ENCODE measurements at places on chromosomes 16 and 17.

DNA sequence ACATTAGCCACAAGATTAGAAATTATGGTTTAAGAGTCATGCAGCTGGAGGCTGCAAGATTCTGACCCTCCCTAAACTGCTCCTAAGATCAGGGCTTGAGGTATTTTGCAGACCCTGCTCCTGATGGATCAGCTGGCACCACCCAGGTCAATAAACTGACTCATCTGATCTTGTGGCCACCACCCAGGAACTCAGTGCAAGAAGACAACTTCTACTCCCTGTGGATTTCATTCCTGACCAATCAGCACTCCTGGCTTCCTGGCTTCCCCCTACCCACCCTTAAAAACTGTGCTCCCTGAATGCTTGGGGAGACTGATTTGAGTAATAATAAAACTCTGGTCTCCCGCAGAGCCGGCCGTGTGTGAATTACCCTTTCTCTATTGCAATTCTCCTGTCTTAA lies 25.0 kb upstream of the MILR1 start:
- H3K27ac ChIP-seq, result no peak overlapping the region
- H3K36me3 ChIP-seq, result no peaks in the 10 kb centered on the region
- no peak for DNase-seq
- H3K4me1 ChIP-seq, result peaks cover 1% of the 10 kb centered on the region

DNA sequence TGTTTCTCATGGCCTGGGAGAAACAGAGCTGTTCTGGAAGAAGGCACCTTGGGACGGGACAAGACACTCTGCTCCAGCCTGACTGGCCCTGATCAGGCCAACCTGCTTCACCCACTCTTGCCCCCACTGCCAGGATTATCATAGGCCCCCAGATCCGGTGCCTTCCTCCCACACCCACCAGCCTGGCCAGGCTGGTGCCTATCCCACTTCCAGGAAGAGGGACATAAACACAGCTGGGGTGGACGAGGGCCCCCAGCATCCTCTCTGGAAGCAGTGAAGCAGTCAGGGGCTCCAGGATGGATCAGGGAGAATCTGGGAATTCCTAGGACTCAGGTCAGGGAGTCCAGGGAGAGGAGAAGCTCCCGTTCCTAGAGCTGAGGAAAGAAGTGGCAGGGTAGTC lies 16.9 kb upstream of the ITGA3 start:
- no peaks in the 10 kb centered on the region for H3K36me3 ChIP-seq
- no peak overlapping the region for H3K4me3 ChIP-seq
- H3K27ac ChIP-seq, result no peak overlapping the region
- no peaks in the 10 kb centered on the region for H3K27me3 ChIP-seq
- H3K4me1 ChIP-seq, result no peaks in the 10 kb centered on the region

GRCh38 chr16:4487955-4488498 lies 11.8 kb downstream of the HMOX2 start:
- no peaks in the 10 kb centered on the region for H3K36me3 ChIP-seq
- H3K27ac ChIP-seq, result peak overlapping the region; percentile 18
- H3K4me3 ChIP-seq, result no peak overlapping the region
- H3K27me3 ChIP-seq, result no peaks in the 10 kb centered on the region
- peaks cover 10% of the 10 kb centered on the region for H3K4me1 ChIP-seq
- no peak for DNase-seq

GRCh38 chr17:77058016-77058415 lies 82.8 kb upstream of the SEC14L1 start:
- H3K4me1 ChIP-seq, result no peaks in the 10 kb centered on the region
- no peak overlapping the region for H3K27ac ChIP-seq
- H3K36me3 ChIP-seq, result no peaks in the 10 kb centered on the region
- no peak overlapping the region for H3K4me3 ChIP-seq
- no peak for DNase-seq

GRCh38 chr17:6046431-6046830 lies 23.7 kb upstream of the WSCD1 start:
- no peaks in the 10 kb centered on the region for H3K4me1 ChIP-seq
- no peaks in the 10 kb centered on the region for H3K36me3 ChIP-seq
- no peak overlapping the region for H3K27ac ChIP-seq
- H3K27me3 ChIP-seq, result no peaks in the 10 kb centered on the region
- H3K4me3 ChIP-seq, result no peak overlapping the region

- no peak overlapping the region for H3K4me3 ChIP-seq
- H3K4me1 ChIP-seq, result peaks cover 17% of the 10 kb centered on the region
- DNase-seq, result no peak
- H3K27ac ChIP-seq, result no peak overlapping the region
- H3K27me3 ChIP-seq, result peaks cover 7% of the 10 kb centered on the region
- peaks cover 39% of the 10 kb centered on the region for H3K36me3 ChIP-seq
These were observed 5.6 kb downstream of the SPHK1 start for GRCh38 chr17:76390003-76390421.

All from common myeloid progenitor, CD34-positive (primary cell).